ENCODE measurements at places on chromosomes 12 and 14.

- no peak for DNase-seq
These were observed 62.9 kb upstream of the PDE3A start for GRCh38 chr12:20305470-20305869.

GRCh38 chr14:36176524-36176923 is at the start of gene PTCSC3:
Gene PTCSC3 (minus strand): TSS chr14:36176722.
- DNase-seq = no peak

- DNase-seq = no peak
These were observed 1.8 kb upstream of the PHLDA1 start for GRCh38 chr12:76033081-76034011.

DNA sequence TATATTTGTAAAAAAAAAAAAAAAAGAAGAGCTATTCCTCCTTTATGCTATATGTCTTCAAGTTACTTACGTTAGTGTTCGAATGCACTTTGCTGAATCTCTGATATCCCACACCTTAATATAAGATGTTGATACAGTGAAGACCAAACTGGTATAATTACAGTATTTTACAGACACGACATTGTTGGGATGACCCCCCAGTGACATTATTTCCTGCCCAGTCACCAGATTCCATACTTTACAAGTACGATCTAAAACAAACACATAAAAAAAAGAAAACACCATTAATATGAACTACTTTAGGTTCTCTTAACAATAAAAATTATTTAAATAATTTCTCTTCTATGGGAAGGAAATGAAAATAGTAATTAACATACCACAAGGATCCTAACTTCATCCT is 133.4 kb downstream of the KIF21A start:
- no peak for DNase-seq

GRCh38 chr14:98798099-98798498 is 473.9 kb downstream of the BCL11B start:
- DNase-seq = no peak

Measured in central memory CD4-positive, alpha-beta T cell (primary cell).